ENCODE measurements at places on chromosomes 13 and 19.

- DNase-seq = no peak
Observed at GRCh38 chr13:60018536-60018935, 145.2 kb downstream of the DIAPH3 start.

- no peak for DNase-seq
Observed at GRCh38 chr19:1765904-1766799, 12.8 kb downstream of the ONECUT3 start.

DNA sequence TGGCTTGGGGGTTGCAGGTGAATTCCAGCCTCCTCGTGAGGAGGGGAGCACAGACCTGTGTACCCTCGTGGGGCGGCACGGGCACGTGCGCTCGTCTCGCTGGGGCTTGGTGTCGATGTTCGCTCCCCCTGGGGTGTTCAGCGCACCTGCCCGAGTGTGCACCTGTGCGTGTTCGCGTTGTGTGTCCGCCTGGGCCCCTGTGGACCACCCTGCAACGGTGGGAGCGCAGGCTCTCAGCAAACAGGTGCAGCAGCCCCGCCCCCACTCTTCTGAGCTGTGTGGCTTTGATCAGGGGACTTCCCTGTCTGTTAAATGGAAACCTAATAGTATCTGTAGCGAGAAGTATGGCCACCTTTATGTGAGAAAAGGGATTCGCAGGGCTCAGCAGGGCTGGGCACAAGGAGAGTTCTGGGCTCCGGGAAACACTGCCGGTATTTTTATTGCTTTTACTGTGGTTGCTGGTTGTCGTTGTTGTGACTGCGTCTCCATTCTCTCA, 549 bp downstream of the SMIM17 start:
- DNase-seq = no peak

GRCh38 chr19:29098863-29099481, 114.0 kb downstream of the UQCRFS1 start:
- DNase-seq = no peak

Measured in renal pelvis (tissue), 12 donors.